Cortex of kidney (tissue), 1 donor: ENCODE measurements at places on chromosomes 12 and 14.

DNA sequence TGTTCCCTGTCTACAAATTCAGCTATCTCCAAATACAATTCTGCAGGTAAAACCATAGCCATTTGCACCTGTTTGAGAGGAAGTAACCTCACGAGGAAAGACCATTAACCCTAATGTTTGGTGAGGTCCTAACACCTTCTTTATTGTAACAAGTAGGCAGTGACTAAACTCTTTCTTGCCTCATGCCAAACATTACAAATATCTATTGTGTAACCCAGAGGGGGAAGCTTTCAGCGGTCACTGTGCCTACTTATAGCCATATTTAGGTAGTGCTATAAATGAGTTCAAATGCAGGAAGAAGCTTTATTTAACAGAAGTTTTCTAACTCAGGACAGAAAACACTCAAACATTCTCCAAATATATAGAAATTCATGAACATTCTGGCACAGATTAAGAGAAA, 252.7 kb downstream of the LRFN5 start:
- no peak for DNase-seq

DNA sequence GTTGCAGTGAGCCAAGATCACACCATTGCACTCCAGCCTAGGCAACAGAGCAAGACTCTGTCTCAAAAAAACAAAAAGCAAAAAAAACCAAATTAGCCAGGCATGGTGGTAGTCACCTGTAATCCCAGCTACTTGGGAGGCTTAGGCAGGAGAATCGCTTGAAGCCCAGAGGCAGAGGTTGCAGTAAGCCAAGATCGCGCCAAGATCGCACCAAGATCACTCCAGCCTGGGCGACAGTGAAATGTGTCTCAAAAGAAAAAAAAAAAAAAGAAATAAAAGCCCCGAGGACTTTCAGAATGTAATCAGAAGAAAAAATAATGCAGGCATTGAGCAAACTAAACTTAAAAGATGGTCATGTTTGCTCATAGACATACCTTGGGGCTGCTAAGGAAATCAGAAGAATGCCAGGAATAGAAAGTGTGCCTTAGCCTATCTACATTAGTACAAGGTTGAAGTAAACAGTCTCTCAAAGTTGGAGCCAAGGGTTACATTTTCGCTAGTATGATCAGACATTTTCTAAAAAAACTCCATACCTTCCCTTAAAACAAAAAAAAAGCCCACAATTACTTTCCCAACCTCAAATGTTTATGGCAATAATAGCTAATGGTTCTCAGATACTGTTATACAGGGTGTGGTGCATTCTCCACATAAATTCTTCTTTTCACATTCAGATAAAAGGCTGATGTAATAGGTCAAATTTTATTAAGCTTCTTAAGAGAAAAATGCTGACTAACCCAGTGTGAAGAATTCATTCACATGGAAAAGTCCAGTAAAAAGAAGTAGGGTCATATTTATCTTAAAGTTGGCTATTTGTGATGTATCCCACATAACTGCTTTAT, 15.8 kb downstream of the DTD2 start:
- no peak for DNase-seq

DNA sequence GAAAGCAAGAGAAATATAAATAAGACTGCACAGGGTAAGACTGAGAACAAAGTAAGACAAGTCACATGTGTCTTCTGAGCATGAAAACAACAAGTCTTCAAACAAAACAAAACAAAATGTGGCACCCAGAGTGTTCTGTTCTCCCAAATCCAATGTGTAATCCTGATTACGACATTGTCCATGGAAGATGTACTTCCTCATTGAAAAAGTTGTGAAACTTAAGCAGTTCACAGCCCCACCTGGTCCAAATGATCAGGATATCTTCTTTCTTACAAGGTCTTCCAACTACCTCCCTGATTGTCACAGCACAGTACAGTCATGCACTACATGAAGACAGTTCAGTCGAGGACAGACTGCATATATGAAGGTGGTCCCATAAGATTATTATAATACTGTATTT, 23.3 kb upstream of the NEK9 start:
- no peak for DNase-seq

DNA sequence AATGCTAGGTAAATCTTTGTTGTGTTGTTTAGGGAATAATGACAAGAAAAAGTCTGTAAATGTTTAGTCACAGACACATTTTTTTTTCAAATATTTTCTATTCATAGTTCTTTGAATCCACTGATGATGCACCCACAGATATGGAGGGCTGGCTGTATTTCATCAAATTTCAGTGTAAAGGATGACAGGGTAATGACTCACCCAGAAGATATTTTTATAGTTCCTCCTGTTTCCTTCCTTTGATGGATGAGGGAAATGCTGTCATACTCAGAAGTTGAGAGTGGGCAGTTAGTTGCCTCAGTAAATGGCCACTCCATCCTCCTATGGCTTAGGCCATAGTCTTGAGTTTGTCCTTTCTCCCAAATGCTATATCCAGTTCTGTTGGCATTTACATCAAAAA, 76.9 kb upstream of the REP15 start:
- no peak for DNase-seq

- DNase-seq: no peak
Observed at GRCh38 chr12:56031987-56032386, 9.7 kb upstream of the RPS26 start.

GRCh38 chr12:68641138-68641537, 30.4 kb downstream of the RAP1B start:
- no peak for DNase-seq

DNA sequence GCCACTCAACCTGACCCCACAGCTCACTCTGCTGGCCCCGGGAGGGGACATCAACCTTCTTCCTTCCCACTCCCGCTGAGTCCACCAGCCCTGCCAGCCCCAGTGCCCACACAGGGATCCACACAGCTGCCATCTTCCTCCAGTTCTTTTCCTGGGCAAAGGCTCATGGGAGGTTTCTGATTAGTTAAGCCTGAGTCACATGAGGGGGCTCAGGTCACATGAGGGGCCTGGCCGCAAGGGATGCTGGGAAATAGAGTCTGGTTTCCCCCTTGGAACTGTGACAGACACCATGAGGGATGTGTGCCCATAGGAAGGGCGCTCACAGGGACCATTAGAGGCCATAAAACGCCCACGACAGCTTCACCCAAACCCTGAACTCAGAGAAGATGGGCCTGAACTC, 228.7 kb upstream of the SFSWAP start:
- DNase-seq: no peak

- DNase-seq: no peak
Observed at GRCh38 chr12:40892528-40892927, 200.3 kb downstream of the CNTN1 start.

DNA sequence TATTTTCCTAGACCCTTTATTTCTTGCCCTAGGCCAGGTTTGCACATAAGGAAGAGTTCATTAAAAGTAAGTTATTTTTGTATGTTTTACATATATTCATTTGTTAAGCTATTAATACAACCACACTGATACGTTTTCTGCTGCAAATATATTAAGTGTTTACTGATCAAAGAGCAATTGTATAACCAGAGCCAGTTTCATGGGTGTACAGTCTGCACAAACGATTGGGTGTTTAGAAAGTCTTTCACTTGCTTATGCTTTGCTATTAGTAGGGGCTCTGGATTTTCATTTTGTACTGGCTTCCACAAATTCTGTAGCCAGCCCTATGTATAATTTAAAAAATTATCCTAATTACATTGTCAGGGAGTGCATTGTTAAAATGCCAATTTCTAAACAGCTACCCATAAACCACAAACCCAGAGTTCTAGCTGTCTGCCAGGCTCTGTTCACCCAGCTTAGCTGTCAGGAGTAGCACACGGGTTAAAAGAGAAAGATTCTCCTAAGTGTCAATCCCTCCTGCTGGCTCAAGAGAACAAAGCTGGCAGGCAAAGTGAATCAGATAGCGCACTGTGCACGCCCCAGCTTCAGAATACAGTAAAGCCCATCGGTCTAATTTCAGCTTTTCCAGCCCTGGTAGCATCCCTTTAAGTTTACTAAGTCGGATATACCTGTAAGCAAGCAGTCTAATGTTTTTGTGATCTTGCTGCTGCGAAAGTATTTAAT, 151.0 kb upstream of the LMO3 start:
- DNase-seq: no peak

DNA sequence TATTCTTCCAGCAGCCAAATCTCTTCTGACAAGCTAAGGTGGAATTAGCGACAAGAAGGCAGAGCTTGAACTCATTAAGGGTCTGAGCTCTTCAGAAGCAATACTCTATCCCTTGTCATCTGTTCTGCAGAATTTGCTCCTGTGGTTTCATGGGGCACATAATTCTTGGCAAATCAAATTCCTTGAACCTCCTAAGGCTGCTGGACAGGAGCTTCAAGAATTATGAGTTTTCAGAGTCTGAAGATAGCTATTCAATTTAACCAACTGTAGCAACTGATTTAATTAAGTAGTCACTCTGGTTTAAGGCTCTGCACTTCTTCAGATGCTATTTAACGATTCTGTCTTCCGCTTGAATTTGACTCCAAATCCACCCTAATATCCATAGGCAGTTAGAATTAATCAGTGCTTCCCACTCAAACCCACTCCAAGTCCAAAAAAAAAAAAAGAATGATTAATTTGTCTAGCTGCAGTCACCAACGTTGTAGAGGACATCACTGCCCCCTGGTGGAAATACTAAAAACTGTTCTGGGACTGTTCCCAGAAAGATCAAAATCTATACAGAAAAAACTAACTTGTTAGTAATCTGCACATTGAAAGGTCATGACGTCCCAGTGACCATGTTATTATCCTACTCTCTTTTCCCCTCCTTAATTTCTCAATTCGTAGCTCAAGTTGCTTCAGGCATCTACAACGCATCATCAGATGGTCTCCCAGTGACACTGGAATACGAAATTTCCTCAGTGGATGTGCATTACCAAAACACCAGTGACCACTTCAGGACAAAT, 169.9 kb downstream of the KIF21A start:
- DNase-seq: no peak

- no peak for DNase-seq
Observed at GRCh38 chr12:120257041-120257821, 8.3 kb downstream of the PXN start.

DNA sequence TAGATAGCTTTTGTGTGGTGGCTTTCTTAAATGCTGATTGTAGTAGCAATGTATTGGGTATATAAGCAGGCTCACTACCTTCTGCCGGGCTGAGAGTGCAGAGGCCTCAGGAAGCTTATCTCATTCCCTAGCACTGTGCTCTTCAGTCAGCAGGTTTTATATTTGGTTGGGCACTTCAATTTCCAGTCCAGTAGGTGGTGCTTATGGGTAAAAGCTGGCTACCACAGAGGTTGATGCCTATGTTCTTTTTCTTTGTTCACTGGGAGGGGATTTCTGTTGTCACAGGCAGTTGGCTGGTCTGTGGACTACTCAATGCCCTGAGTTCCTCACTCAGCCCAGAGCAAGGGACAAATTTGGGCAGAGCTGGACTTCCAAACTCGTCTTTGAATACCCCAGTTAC, 43.0 kb upstream of the GLIPR1 start:
- DNase-seq: no peak
